ENCODE measurements at places on chromosomes 5 and 9.

DNA sequence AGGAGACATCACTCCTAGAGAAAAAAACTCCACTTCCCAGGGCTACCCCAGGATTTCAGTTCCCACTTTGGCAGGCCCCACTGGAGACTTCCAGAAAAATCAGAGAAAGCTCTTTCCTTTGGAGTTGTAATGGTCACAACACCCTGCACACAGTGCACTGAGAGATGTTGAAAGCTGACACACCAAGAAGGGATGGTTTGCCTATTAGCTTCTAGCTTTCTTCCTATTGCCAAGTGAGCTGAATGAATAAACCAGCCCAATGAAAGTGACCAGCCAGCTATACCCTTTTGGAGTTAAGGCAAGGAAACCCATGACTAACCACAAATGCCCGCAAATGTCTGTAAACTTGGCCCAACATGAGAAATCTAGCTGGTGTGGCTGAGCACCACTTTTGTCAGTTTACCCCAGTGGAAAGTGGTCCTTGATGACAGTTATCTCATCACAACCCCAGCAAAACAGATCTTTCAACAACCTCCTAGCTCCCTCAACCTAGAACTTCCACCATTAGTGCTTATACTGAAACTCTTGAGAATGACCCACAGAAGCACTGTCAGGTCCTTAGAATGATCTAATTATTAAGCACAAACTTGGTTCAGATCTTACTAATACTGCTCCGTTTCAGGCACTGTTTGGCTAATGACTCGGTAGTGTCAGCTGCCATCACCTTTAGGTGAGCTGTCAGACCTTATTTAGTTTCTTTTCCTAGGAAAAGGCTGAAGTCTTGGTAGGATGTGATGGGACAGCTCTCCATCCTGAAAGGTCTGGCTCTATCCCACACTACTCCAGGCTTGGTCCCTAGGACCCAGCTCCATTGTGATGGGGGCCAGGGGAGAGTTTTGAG is 11.2 kb downstream of the IRF1 start:
- no peak for DNase-seq

- no peak for DNase-seq
Measured at GRCh38 chr5:18281947-18282581, 647.8 kb downstream of the TAF11L14 start.

- DNase-seq = no peak
Measured at GRCh38 chr5:165616490-165617405, 2111.3 kb downstream of the MAT2B start.

- DNase-seq = no peak
Measured at GRCh38 chr9:89955144-89955543, 350.3 kb downstream of the GADD45G start.

- DNase-seq = no peak
Measured at GRCh38 chr9:124079176-124079925, 67.8 kb downstream of the LHX2 start.

DNA sequence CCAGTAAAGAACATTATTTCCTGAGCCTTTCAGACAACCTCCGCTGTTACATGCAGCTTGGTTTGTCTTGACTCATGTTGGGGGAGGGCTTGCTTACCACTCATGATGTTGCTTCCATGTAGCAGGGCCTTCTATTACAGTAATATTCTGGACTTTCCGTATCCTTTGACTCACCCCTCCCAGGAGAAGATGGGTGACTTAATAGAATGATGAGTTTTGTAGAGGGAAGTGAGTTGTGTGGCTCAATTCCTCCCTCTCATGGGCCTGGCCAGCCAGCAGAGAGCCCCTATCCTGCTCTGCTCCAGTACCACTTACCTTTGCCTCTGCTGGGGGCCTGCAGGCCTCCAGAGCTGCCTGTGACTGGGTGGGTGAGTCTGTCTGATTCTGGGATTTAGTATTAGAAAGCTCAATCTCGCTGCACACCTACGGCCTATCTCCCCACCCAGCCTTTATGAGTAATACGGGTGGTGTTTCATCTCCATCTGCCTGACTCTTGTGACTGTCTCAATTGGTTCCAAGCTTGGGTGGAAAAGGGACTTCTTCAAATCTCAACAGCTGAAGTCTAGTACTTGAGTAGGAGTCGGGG is 52.6 kb upstream of the KLF9 start:
- DNase-seq = no peak

DNA sequence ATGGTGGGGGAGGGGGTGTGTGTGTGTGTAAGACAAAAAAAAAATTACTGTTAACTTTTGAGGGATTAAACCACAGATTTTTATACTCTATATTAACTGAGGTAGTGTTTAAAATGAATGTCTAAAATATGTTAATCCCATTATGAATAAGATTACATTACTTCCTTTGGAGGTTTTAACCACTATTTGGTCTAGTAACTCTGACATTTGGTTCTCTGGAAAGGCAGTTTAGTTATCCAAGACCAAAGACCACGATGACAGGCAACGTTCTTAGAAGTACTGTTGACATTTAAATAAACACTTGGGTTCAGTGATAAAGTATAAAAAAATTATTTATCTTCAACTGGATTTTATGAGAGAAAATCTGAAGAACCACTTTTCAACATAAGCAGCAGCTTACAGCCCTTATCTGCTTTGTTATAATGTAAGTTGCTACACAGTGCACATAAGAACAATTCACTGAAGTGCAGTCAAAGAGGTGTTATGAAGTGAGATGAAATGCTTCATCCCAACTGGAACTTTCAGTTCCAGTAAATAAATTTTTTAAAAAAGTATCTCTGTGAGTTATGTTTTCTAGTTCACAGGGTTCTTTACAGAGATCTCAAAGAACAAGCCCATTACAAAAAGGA is 94.5 kb downstream of the OSMR start:
- DNase-seq = no peak

- DNase-seq = no peak
Measured at GRCh38 chr9:88604836-88605511, 70.0 kb downstream of the NXNL2 start.

GRCh38 chr5:122985006-122985700 is 51.4 kb downstream of the PPIC start:
- DNase-seq = no peak

DNA sequence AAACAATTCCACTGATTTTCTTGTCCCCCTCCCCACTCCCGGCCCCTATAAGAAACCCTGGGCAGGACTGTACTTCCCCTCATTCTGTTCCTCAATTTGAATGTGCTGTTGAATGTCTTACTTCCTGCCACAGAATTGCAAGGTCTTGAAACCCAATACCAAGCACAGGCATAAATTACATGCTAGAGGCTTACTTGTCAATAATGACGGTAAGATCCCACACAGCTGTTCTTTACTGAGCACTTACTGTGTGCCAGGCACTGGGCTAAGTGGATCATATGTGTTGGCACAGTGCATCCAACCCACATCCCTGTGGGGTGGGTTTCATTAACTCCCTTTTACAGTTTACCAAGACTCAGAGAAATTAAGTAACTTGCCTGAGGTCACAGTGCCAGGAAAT is 63.4 kb downstream of the MVB12B start:
- DNase-seq = no peak

GRCh38 chr5:126143622-126144021 is 279.6 kb upstream of the GRAMD2B start:
- no peak for DNase-seq

DNA sequence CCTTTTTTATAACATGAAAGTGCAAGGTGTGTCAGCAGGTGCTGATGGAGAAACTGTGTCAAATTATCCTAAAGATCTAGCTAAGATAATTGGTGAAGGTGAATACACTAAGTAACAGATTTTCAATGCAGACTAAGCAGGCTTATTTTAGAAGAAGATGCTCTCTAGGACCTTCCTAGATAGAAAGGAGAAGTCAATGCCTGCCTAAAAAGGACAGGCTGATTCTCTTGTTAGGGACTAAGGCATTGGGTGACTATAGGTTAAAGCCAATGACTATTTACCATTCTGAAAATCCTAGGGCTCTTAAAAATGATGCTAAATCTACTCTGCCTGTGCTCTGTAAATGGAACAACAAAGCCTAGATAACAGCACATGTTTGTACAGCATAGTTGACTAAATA is 1682.4 kb downstream of the MAT2B start:
- DNase-seq = no peak

DNA sequence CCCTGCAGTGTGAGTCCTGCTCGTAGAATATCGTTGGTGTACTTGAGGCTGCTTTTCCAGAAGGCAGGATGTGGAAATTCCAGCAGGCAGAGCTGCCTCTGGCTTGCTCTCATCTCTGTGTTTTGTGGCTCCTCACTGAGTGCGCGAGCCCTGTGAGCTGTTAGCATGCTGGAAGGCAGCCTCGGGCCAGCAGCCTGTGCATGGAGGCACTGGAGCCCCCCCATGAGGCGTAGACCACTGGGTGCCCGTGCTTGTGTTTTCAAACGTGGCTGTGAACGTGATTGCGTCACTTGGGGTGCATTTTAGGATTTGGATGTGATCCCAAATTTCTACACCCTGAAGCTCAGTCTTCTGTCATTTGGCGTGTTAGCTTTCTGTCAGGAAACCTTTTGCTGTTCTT is 3.2 kb downstream of the WDR5 start:
- DNase-seq = no peak

GRCh38 chr9:121503444-121503843 is 3.8 kb upstream of the GGTA1 start:
- DNase-seq = no peak

DNA sequence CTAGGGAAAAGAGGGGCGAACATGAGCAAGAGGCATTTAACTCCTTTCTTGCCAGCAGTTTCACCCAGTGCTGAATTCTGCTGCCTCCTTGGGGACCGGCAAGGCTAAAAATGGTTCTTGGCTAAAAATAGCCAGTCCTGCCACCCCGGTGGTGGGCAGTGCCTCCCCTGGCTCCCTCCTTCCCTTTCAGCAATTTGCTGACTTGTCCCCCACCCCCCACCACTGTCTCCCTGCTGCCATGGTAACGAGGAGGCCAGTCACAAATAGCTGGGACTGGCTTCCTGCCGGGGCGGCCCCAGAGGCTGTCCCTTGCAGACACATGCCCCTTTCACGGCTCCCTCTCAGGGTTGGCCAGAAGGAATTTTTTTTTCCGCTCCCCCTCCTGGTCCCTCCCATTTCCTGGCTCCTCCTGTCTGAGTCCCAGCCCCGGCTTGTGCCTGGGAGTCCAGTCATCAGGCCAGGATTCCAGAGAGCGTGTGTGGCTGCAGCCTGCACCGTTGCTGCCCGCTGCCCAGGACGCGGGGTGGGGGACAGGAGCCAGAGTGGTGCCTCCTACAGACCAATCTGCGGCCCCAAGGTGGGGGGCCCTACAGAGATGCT is 130.3 kb downstream of the RGS3 start:
- DNase-seq = no peak

- DNase-seq = no peak
Measured at GRCh38 chr5:45189481-45189880, 380.7 kb downstream of the MRPS30 start.

DNA sequence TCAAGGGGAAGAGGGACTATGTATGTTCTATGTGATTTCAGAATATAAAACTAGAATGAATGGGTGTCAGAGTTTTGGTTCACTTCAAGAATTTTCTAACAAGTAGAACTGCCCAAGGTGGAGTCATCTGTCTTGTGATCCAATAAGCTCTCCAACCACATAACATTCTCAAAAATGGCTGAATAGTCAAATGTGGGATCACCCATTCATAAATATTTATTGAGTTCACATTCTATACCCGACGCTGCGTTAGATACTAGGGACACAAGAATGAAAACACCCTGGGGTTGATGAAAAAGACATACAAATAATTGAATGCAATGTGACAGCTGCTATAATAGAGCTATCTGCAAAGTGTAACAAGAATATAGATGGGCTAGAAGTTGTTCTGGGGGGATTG is 35.3 kb upstream of the TRAF1 start:
- no peak for DNase-seq

DNA sequence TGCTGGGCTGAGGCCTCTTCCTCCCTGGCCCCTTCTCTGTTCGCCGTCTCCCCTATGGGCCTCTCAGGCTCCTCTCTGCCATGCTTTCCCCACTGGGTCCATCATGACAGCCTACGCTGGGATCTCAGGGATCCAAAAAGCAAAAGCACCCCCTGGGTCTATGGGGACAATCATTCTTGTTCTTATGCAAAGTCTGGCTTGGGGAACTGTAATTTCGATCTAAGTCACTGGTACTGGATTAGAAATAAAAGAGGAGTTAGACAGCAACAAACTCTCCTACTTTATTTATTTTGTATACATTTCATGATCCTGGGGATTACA is 86.6 kb downstream of the SLC38A9 start:
- no peak for DNase-seq

- DNase-seq = no peak
Measured at GRCh38 chr5:108193021-108193795, 188.7 kb downstream of the FBXL17 start.

DNA sequence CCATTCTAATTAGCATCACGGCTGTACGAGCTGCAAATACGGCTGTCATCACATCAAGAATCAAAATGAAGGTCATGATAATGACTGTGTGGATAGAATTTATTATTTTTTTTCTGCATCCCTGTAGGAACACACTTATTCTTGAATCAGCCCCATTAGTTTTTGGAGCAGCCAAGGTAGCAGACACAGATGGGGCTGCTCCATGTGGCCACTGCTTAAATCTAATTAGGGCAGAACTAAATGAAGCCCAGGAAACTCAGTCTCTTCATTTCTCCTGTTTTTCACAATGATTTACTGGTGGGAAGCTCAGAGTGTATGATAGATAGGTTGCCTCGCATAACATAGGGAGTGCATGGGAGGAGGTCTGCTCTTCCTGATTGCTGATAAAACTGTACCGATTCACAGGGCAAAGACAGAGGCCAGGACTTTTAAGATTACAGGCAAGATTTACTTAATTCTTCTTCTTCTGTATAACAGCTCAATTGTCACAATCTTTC is 275.5 kb downstream of the GLIS3 start:
- DNase-seq = no peak

- no peak for DNase-seq
Measured at GRCh38 chr5:160604484-160604883, 182.8 kb downstream of the PTTG1 start.

DNA sequence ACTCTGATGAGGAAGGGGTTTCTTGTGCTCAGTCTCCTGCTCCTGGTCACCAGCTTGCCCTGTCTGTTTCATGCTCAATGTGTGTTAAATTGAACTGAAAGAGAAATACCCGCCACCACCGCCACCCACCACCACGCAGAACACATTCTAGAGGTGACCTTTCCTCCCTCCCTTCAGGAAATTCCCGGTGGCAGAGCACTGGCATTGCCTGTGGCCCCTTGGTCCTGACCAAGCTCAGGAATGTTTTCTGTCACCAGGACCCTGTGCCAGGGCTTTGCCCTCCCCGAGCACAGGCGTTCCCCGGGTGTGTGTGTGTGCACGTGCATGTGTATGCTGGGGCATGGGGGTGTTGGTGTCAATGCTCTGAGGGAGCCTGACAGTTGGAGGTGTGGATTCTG is 10.2 kb upstream of the SLC25A51 start:
- DNase-seq = no peak

DNA sequence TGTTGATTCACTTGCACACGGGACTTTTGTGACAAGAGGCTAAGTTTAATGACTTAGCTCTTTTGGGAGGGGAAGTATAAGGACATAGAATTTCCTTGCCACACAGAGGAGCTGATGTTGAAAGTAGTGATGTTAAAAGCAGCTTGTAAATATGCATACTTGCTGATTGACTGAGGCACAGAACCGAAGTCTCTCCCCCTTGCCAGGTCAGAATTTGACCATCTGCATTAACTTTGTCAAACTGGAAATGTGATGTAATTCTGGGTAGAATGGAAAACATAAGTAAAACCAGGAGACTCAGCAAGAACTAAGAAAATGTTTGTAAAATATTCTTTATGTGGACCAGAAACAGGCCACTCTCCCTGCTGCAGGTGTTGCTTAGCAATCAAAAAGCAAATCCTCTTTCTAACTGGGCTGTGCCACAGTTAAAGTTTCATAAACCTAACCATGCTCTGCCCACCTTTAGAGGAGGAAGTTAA is 284.2 kb downstream of the NR3C1 start:
- no peak for DNase-seq

- DNase-seq = peak; percentile 29
Measured at GRCh38 chr9:124617477-124618141, 110.4 kb upstream of the NR5A1 start.
